ENCODE measurements at places on chromosomes 3 and 15. TPM values are rescaled to one million over a fixed set of nuclear protein-coding genes. Genes with fewer than 3 reads are reported as not detected.

DNA sequence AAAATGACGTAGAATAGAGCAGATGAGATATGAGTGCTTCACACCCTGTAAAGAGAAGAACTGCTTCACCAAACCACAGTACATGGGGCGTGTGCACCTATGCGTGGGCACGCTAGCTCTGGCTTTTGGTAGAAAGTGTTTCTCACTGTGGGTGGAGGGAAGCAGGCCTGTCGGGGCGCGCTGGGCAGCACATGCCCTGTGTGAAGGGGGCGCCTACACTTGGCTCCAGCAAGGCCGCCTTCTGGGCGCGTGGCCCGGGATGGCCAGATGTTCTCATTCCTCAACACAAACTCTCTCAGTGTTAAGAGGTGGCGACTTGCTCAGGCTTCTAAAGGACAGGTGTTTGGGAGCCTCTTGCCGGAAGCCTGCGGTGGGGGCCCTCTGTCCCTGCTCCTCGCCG lies 90.0 kb downstream of the FBLN2 start:
- no peak for DNase-seq

The SCN11A gene
- total RNA-seq: under 0.01 TPM

The CHRM5 gene
- total RNA-seq: 0.41 TPM

The ZMYND10 gene
- 3.7 TPM for total RNA-seq

- DNase-seq: no peak
Measured at GRCh38 chr3:181966393-181966792, 254.7 kb downstream of the SOX2 start.

The CHAC1 gene
- 2.9 TPM for total RNA-seq

DNA sequence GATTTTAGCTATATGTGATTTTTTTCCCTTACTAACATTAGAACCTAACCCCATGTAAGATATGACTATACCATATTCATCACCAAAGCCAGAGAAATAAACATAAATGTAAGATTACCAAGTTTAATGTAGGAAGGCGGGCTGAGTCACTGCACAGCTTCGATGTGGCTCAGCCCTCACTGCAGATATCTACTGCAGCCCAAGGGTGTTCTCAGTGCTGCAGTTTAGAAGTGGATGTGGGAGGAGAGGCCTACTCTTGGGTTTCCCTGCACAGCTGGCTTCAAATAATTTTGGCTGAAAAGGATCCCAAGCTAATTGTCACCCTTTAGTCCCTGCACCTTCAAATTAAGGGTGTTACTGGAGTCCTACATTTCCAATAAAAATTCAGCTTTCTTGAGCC lies 9.3 kb downstream of the ARPP19 start:
- no peak for DNase-seq

The ECE2 gene
- 3.7 TPM for total RNA-seq

GRCh38 chr3:50627407-50628051 lies 10.6 kb downstream of the MAPKAPK3 start:
- DNase-seq: no peak

Measured in frontal cortex (tissue), 4 donors.